T-helper 17 cell (primary cell): ENCODE measurements at places on chromosomes 7 and 10. TPM values are rescaled to one million over a fixed set of nuclear protein-coding genes. Genes with fewer than 3 reads are reported as not detected.

KBTBD2 gene
- 129 TPM for total RNA-seq

ZP3 gene
- 6.1 TPM for total RNA-seq

TBC1D12 gene
- 1.3 TPM for total RNA-seq

TFEC gene
- total RNA-seq, result 0.21 TPM

ACTR3C gene
- total RNA-seq, result 6.0 TPM

FAM25A gene
- total RNA-seq, result not detected

DKK1 gene
- not detected for total RNA-seq

PTER gene
- 14.0 TPM for total RNA-seq

ATXN7L1 gene
- total RNA-seq, result 45.7 TPM

SEMA3A gene
- total RNA-seq, result not detected

C10orf62 gene
- total RNA-seq, result not detected

GPAM gene
- 3.2 TPM for total RNA-seq

TRIL gene
- total RNA-seq, result not detected

GRCh38 chr7:35975851-35976454 lies 175.1 kb downstream of the SEPTIN7 start:
- H3K4me3 ChIP-seq, result no peak overlapping the region
- peak; percentile 32 for DNase-seq
- no peaks in the 10 kb centered on the region for H3K36me3 ChIP-seq
- H3K27ac ChIP-seq, result no peak overlapping the region

DNA sequence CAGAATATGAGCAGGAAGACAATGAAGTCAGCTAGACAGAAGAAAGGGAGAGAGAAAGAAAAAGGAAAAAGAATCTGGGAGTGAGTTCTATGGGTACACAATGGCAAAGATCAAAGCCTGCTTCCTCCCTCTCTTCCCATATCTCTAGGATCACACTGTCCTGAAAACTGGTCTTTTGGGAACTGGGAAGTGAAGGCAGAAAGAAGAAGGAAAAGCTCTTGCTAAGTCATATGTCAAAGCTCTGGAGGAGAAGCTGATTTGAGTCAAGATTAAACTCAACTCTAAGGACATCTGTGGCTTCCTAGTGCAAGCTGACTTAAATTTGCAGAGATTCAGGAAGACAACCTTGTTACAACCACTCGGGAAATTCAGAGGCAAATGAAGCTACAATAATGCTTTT lies 147.5 kb downstream of the DOCK4 start:
- H3K27ac ChIP-seq, result no peak overlapping the region
- peaks cover 25% of the 10 kb centered on the region for H3K27me3 ChIP-seq
- no peaks in the 10 kb centered on the region for H3K36me3 ChIP-seq
- no peaks in the 10 kb centered on the region for H3K4me1 ChIP-seq
- no peak for DNase-seq

DNA sequence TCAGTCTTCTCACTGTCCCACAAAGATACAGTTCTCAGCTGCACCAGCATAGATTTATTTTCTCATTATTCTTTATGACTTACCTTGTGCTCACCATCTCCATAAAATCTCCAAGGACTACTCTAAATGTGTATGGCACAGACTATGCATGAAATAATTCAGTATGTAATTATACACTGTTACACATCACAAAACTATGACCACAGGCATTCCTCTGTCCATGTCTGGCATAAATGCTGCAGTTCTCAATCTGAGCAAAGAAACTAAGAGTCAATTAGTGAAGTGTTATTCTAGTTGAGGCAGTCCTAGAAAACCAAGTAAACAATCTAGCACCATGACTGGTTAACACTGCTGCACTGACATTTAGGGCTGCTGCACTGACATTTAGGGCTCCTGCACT lies 2.7 kb downstream of the CYCS start:
- peak overlapping the region; percentile 82 for H3K27ac ChIP-seq
- no peaks in the 10 kb centered on the region for H3K27me3 ChIP-seq
- peak overlapping the region; percentile 31 for H3K4me3 ChIP-seq

DNA sequence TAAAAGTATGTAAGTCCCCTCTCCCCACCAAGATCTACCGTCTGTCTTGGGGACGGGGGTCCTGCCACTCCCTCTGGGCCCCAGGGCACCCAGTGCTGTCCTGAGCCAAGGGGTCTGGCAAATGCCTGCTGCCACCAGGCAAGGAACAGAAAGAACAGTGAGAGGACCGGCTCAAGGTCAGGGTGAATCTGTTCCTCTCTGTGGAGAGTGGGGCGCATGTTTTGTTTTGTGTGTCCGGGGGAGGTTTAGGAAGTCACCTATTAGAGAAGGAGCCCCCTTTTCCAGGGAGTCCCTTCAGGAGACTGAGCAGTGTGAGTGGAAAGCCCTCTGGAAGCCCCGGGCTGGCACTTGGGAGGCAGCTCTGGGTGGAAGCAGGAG lies 158.5 kb upstream of the RHEB start:
- peaks cover 21% of the 10 kb centered on the region for H3K4me1 ChIP-seq
- no peak for DNase-seq
- H3K36me3 ChIP-seq, result peaks cover 2% of the 10 kb centered on the region
- H3K27me3 ChIP-seq, result no peaks in the 10 kb centered on the region
- no peak overlapping the region for H3K4me3 ChIP-seq
- no peak overlapping the region for H3K27ac ChIP-seq

- H3K4me3 ChIP-seq, result peak overlapping the region; percentile 59
- peaks cover 30% of the 10 kb centered on the region for H3K27me3 ChIP-seq
Measured at GRCh38 chr10:103845972-103846371, 9.4 kb downstream of the SH3PXD2A start.

- no peak overlapping the region for H3K4me3 ChIP-seq
- no peaks in the 10 kb centered on the region for H3K27me3 ChIP-seq
- DNase-seq, result no peak
- H3K4me1 ChIP-seq, result no peaks in the 10 kb centered on the region
- H3K27ac ChIP-seq, result no peak overlapping the region
Measured at GRCh38 chr7:145219461-145219860, 383.6 kb upstream of the TPK1 start.

GRCh38 chr7:115221456-115221855 lies 299.6 kb downstream of the MDFIC start:
- no peak overlapping the region for H3K4me3 ChIP-seq
- no peak for DNase-seq
- no peaks in the 10 kb centered on the region for H3K27me3 ChIP-seq
- peaks cover 18% of the 10 kb centered on the region for H3K4me1 ChIP-seq
- H3K36me3 ChIP-seq, result no peaks in the 10 kb centered on the region
- H3K27ac ChIP-seq, result no peak overlapping the region

DNA sequence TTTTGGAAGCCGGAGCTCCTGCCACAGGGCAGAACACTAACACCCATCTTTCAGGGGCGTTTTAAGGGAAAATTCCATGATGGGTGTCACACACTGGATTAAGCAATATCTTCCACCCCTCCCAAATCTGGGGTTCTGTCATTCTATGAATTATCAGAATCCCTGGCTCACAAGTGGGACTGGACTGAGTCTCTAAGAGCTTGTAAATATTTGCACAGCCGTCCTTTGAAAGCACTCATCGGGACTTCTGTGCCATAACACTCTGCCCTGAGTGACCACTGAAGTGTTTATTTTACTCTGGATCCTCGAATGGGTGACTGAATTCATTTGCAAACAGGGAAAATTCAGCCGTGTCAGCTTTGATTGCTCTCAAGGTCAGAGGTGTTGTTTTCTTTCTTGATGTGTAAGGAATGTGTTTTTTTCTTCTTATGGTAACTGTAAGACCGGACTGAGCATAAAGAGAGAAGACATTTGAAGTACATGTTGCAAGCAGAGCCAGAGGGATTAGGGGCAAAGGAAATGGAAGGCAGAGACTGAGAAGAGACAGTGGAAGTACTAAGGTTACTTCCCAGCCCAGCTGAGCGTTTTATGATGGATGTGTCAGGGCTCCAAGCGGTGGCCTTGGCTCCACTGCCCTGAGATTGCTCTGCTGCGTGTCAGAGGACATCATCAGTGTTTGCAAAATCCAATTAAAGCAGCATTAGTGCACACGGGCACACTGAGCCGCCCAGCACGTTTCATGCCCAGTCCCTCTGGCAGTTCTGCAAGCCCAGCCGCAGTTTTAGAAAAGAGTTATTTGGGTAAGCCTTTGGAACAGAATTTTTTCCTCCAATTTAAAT lies 17.7 kb upstream of the GTPBP4 start:
- H3K4me3 ChIP-seq, result no peak overlapping the region
- no peak for DNase-seq
- no peak overlapping the region for H3K27ac ChIP-seq
- peaks cover 11% of the 10 kb centered on the region for H3K4me1 ChIP-seq

GRCh38 chr10:13439313-13440184 lies 89.3 kb downstream of the BEND7 start:
- peaks cover 2% of the 10 kb centered on the region for H3K36me3 ChIP-seq
- peak overlapping the region; percentile 83 for H3K27ac ChIP-seq
- no peak for DNase-seq

DNA sequence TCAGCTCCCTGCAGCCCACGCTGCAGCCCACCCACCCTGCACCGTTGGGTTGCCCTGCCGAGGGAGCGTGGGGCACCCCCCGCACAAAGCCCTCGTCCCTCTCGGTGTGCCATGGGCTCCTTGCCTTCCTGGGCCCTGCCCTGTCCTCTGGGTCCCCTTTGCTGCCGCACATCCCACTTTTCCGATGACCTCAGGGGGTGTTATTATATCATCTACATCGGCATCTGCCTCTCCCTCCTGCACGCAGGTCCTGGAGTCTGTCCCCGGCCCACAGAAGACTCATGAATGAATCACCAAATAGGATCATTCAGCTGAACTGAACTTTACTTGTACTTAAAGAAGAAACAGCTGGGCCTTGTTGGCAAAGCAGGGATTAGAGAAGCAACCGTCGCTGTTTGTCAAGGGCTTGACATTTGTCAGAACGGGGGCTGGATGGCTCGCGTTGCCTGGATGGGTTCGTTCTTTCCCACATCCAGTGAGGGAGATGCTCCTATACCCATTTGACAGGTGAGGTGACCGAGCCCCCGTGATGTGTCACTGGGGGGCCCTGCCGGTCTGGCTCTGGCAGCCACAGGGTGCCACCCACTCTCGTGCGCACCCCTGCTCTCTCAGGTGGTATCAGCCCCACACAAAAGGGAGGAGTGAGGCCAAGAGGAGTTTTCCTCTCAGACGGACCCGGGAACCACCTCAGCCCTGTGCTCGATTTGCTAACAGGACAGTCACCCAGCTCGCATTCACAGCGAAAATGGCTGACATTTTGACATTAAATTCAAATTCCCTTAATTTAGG lies 58.6 kb upstream of the EBF3 start:
- no peak overlapping the region for H3K4me3 ChIP-seq
- no peak for DNase-seq
- H3K27me3 ChIP-seq, result no peaks in the 10 kb centered on the region
- H3K4me1 ChIP-seq, result no peaks in the 10 kb centered on the region
- no peaks in the 10 kb centered on the region for H3K36me3 ChIP-seq

GRCh38 chr7:136857573-136857972 lies 10.9 kb upstream of the CHRM2 start:
- no peak for DNase-seq
- no peaks in the 10 kb centered on the region for H3K27me3 ChIP-seq
- H3K36me3 ChIP-seq, result no peaks in the 10 kb centered on the region
- H3K4me1 ChIP-seq, result no peaks in the 10 kb centered on the region
- no peak overlapping the region for H3K4me3 ChIP-seq
- H3K27ac ChIP-seq, result no peak overlapping the region

DNA sequence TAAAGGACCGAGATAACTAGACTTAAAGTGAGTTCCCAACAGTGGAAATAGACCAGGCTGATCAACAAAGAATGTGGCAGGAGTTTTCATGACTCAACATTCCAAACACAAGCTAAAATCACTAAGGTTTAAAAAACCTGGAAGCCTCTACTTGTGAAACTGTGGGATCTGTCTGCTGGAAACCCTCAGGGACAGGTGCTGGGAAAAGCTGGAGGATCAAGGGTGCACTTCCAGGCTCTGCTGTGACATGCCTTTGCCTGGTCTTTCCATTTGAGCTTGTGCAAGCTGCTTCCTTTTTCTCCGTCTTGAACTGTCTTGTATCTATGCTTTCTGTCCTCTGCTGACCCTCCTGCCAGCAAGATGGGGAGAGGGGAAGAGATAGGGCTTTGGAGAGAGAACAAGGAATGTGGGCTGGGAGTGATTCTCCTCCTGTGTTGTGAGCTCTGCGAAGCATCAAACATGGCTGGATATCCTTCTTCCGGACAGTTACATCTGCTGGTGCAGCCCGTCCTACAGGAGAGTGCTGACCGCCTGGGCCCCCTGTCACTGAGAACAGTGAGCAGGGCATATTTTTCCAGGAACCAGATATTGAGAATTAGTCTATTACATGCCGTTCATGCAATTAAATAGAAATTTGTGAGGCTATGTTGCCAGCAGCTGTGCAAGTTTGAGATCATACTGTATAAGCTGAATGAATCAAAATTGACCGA lies 25.5 kb downstream of the ARHGAP22 start:
- H3K36me3 ChIP-seq, result peaks cover 7% of the 10 kb centered on the region
- no peak overlapping the region for H3K27ac ChIP-seq
- peaks cover 6% of the 10 kb centered on the region for H3K4me1 ChIP-seq
- H3K27me3 ChIP-seq, result peaks cover 65% of the 10 kb centered on the region
- H3K4me3 ChIP-seq, result no peak overlapping the region

GRCh38 chr10:110529596-110530011 lies 31.9 kb downstream of the DUSP5 start:
- H3K27ac ChIP-seq, result peak overlapping the region; percentile 77
- H3K27me3 ChIP-seq, result no peaks in the 10 kb centered on the region
- H3K4me1 ChIP-seq, result peaks cover 25% of the 10 kb centered on the region
- H3K36me3 ChIP-seq, result no peaks in the 10 kb centered on the region
- DNase-seq, result peak; percentile 22

DNA sequence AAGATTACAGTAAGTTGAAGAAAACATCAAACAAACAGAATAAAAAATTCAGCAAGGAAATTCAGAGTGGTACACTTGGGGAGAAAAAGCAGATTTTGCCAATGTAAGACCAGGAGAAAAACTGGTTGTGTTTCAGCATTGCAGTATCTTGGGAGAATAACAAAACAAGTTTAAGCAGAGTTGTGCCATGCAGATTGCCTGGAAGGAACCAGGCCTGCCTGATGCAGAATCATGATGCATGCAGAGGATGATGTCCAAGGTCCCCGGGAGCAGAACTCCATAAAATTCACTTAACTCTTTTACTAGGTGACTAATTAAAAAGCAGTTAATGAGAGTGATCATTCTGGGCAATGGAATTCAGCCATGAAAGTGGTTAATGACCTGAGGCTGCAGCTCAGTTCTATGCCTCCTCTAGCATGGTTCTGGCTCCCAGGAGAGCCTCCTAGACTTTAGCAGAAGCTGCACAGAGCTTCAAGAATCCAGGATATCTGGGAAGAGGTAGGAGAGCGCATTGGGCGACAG lies 379.7 kb upstream of the C7orf33 start:
- peaks cover 6% of the 10 kb centered on the region for H3K36me3 ChIP-seq
- peaks cover 2% of the 10 kb centered on the region for H3K4me1 ChIP-seq
- no peak for DNase-seq
- no peak overlapping the region for H3K27ac ChIP-seq

- no peaks in the 10 kb centered on the region for H3K27me3 ChIP-seq
- no peak overlapping the region for H3K27ac ChIP-seq
- H3K36me3 ChIP-seq, result peaks cover 2% of the 10 kb centered on the region
- no peak overlapping the region for H3K4me3 ChIP-seq
Measured at GRCh38 chr7:12913002-12913401, 225.6 kb downstream of the ARL4A start.

DNA sequence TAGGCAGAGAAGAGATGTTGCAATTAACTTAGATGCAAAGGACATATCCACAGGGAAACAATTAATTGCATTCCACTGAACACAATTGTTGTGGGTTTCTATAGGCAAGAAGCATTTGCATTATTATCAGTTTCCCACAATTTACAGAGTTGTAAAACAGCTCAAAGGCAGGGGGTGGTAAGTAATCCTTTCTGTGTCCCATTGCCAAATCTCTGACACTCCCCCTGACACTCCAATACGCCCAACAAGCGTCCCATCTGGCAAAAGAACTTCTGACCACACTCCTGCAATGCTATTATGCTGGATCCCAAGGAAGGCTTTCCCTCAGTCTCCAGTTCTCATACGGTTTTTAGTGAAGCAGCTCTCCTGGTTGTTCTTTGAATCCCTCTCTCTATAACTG lies 179.8 kb downstream of the CXCL12 start:
- peaks cover 22% of the 10 kb centered on the region for H3K27me3 ChIP-seq
- H3K36me3 ChIP-seq, result no peaks in the 10 kb centered on the region
- H3K4me3 ChIP-seq, result no peak overlapping the region
- no peak for DNase-seq
- no peak overlapping the region for H3K27ac ChIP-seq
- no peaks in the 10 kb centered on the region for H3K4me1 ChIP-seq
